ENCODE measurements at places on chromosomes 1 and 21.

DNA sequence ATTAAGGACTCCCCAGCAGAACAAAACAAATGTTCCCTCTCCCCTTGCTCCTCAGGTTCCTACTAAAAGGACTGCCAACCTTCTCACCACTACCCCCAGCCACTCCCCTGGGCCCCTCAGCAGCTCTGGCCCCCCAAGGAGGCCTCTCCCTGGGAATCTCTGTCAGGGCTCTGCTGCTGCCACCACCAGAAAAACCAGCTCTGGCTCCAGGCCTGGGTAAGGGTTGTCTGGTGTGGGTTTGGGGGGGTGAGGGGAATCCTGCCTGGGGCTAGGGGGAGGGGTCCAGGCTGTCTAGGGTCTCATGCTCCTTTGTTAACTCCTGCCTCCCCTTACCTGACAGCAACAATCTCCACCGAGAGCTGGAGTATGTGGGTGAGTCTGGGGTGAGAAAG, 4.8 kb downstream of the NECTIN4 start:
- DNase-seq = no peak

DNA sequence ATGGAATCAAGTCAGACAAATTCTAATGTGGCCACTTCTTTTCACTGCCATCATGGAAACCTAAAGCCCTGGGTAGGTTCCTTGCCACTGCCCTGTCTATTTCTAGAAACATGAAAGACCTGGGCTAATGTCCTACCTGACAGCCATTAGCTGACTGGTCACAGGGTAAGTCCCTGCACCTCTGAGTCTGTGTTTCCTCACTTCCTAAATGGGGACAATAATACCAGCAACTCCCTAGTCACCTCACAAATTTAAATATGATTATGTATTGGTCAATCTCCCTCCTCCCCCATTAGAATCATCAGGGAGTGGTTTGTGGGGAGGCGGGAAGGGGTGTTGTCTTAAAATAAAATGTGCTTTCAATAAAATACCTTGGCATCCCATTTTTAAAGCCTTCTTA, 2.2 kb downstream of the CREG1 start:
- DNase-seq = no peak

GRCh38 chr1:7513081-7513480, 258.0 kb upstream of the VAMP3 start:
- DNase-seq = no peak

DNA sequence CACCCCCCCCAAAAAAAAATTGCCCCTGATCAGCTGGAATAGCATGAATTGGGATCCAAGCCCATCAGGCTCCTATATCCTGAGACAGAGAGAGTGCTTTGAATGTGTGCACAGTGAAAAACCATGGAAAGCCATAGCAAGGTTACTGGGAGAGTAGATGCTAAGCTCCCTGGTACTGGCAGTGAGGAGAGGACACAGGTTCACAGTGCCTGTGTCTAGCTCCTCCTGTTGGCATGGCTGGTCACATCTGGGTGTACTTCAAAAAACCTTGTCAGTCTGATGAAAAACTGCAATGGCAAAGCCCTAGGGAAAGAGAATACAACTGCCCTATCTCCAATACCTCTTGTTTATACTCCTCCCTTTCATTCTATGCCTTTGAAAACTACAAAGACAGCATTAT, 12.9 kb downstream of the COPA start:
- no peak for DNase-seq

GRCh38 chr21:28641731-28642130, 350.9 kb downstream of the LTN1 start:
- no peak for DNase-seq

GRCh38 chr21:34524646-34525601, 12.9 kb upstream of the KCNE1 start:
- DNase-seq = no peak

GRCh38 chr1:57831624-57832023, 407.8 kb upstream of the DAB1 start:
- no peak for DNase-seq

DNA sequence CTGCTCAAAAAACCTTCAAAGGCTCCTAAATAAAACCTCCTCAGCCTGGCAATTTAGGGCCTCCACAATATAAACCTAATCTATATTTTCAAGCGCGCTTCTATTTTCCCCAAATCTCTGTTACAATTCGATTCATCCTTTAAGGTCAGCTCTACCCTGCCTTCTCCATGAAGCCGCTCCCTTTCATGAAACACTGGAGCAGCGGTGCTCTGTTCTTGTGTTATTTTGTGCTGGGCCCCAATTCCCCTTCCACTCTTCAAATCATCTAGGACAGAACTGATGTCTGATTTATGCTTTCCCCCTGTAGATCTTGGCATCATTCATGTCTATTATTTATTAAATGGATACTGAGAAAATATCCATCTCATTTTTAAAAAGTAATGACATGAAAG, 6.9 kb downstream of the ERRFI1 start:
- no peak for DNase-seq

GRCh38 chr1:28510273-28510969, 4.6 kb downstream of the RCC1 start:
- DNase-seq = peak; percentile 23

GRCh38 chr1:161985301-161985822, 38.3 kb downstream of the OLFML2B start:
- DNase-seq = no peak
